Endothelial cell of umbilical vein (primary cell): ENCODE measurements at places on chromosomes 3 and 15.

- H3K4me1 ChIP-seq: no peaks in the 10 kb centered on the region
- DNase-seq: no peak
- H3K27me3 ChIP-seq: no peaks in the 10 kb centered on the region
- H3K27ac ChIP-seq: no peak overlapping the region
- H3K4me3 ChIP-seq: no peak overlapping the region
These were observed 8.5 kb downstream of the ERC2 start for GRCh38 chr3:56459719-56460118.

DNA sequence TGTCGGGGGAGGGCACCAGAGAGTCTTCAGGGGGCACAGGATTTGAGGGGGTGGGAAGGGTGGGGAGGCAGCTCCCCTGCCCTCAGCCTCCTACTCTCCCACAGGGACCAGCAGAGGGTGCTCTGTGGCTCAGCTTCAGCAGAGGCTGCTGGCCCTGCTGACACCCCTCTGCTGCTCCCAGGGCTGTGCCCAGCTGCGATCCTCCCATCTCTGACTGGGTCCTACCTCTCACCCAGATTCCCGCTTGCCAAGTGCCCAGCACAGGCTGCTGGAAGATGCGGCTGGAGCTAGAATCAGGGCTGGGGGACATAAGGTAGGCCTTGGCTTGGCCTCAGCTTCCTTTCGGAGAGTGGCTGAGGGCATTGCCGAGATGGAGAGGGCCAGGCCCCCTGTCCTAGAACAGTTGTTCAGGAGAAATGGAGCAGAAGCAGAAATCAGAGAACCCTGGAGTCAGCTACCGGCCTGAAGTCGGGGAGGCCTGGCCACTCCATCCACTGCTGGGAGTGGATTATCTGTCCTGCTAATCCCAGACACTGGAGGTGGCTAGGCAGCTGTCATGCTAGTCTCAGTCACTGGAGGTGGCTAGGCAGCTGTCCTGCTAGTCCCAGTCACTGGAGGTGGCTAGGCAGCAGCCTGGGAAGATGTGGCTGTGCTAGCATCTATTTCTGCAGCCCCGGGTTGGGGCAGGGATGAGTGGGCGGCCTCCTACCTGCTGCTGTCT, 3.9 kb downstream of the GRM2 start:
- no peak for DNase-seq
- H3K4me3 ChIP-seq: no peak overlapping the region
- no peak overlapping the region for H3K27ac ChIP-seq

DNA sequence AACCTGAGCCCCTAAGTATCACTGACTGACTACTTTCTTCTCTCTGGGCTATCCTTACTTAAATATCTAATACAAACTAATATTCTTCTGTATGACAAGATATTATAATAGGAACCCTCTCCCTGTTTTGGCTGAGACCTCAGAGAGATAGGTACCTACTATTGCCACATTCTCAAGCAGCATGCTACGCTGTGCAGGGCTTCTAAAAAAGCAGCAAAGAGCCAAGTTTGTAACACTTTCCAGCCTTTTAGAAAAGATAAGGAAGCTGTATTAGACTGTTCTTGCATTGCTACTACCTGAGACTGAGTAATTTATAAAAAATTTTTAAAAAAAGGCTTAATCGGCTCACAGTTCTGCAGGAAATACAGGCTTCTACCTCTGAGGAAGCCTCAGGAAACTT, 126.8 kb upstream of the ABI3BP start:
- no peaks in the 10 kb centered on the region for H3K36me3 ChIP-seq
- no peak overlapping the region for H3K4me3 ChIP-seq
- no peak overlapping the region for H3K27ac ChIP-seq
- H3K27me3 ChIP-seq: no peaks in the 10 kb centered on the region

GRCh38 chr3:148854061-148854460, 11.0 kb upstream of the CPA3 start:
- peaks cover 24% of the 10 kb centered on the region for H3K27me3 ChIP-seq
- no peak overlapping the region for H3K4me3 ChIP-seq
- H3K36me3 ChIP-seq: no peaks in the 10 kb centered on the region
- H3K4me1 ChIP-seq: no peaks in the 10 kb centered on the region
- no peak for DNase-seq

DNA sequence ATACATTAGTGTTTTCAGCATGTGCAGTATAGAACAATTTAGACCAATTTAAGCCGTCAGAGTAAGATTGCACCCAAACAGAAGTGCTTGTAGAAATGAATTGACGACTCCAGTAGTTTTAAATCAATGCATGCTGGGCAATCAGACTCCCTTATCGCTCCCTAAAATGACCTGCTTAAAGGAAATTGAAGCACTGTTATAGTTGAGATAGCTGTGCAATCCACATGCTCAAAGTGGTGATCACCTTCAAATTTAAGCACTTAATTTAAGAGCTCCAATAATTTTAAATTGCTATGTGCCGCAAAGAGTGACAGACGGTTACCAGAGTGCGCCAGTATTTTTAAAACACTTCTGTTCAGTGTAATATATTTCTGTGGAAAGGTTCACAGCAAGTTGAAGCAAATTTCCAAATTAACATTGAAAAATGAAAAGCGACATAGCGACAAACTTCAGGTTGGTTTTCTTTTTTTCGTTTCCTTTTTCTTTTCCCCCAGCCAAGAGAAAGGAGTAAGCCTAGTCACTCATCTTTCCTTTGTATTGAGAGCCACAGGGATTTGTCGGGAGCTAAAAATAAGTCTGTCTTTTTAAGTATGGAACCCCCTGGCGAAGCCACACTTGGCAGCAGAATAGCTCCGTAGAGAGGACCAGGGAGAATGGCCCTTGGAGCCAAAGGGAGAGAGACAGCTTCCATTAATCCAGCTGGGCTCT, 436.4 kb upstream of the RBMS3 start:
- H3K4me1 ChIP-seq: no peaks in the 10 kb centered on the region
- H3K27ac ChIP-seq: no peak overlapping the region
- DNase-seq: no peak
- no peaks in the 10 kb centered on the region for H3K36me3 ChIP-seq
- no peaks in the 10 kb centered on the region for H3K27me3 ChIP-seq
- H3K4me3 ChIP-seq: no peak overlapping the region

- peaks cover 19% of the 10 kb centered on the region for H3K4me1 ChIP-seq
- H3K4me3 ChIP-seq: no peak overlapping the region
- no peaks in the 10 kb centered on the region for H3K27me3 ChIP-seq
- H3K27ac ChIP-seq: no peak overlapping the region
These were observed 5.2 kb downstream of the RNF7 start for GRCh38 chr3:141743305-141743704.

DNA sequence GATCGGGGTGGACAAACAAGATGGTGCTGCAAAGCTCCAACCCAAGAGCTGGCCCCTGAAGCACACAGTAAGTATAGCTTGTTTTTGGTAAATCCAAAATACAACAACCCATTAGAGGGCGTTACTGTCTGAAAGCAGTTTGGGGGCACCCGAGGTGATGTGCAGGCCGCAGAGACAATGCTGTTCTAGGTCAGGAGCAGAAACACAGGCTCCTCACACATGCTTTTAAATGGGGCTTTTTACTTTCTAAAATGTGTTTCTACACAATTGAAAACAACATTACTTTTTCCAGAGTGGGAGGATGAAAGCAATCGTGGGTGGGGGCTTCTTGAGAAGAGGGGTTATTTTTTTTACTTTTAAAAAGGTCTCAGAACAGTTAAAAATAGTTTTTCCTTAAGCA, 1029.3 kb upstream of the CFAP20DC start:
- H3K4me1 ChIP-seq: no peaks in the 10 kb centered on the region
- no peaks in the 10 kb centered on the region for H3K36me3 ChIP-seq
- no peaks in the 10 kb centered on the region for H3K27me3 ChIP-seq
- no peak overlapping the region for H3K4me3 ChIP-seq

GRCh38 chr3:11274566-11275142, 2.5 kb downstream of the ATG7 start:
- peaks cover 24% of the 10 kb centered on the region for H3K4me1 ChIP-seq
- no peaks in the 10 kb centered on the region for H3K36me3 ChIP-seq
- no peak for DNase-seq
- H3K4me3 ChIP-seq: no peak overlapping the region
- no peaks in the 10 kb centered on the region for H3K27me3 ChIP-seq

DNA sequence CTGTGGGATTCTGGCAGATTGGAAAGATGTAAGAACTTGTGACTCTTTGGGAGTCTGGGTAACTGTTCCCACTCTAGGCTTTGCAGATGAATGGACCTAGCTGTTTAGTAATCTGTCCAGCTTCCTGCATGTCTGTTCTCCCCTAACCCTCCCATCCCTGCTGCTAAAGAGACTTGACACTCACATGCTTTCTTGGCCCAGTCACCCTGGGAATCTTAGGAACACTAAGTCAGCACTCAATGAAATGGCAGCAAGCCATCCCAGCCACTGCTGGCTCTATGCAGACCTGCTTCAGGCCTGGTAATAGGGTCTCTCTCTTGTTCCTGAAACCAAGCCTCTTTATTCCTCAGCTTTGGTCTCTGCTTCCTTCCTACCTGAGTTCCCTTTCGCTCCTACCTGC, 63.7 kb upstream of the THSD4 start:
- H3K27me3 ChIP-seq: no peaks in the 10 kb centered on the region
- H3K36me3 ChIP-seq: no peaks in the 10 kb centered on the region
- no peak for DNase-seq
- H3K4me3 ChIP-seq: no peak overlapping the region
- no peak overlapping the region for H3K27ac ChIP-seq

DNA sequence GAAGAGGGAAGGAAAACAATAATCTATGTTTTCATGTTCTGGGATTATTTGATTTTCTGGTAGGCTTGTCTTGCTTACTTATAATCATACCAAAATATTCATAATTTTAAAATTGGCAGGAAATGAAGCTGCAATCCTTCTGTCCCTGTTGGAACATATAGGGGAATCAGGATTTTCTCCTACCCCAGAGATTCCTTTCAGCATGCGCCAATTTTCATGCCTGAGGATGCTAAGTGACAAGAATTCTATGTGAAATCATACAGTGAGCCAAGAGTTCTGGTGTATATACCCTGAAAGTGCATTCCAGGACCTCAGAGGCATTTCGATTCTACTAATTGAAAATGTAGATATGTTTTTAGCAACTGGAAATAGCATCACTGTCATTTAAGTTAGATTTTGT, 9.9 kb upstream of the CADPS start:
- H3K36me3 ChIP-seq: no peaks in the 10 kb centered on the region
- no peaks in the 10 kb centered on the region for H3K27me3 ChIP-seq
- H3K4me3 ChIP-seq: no peak overlapping the region
- H3K27ac ChIP-seq: no peak overlapping the region
- H3K4me1 ChIP-seq: no peaks in the 10 kb centered on the region
- no peak for DNase-seq

GRCh38 chr15:69841113-69841828, 256.4 kb downstream of the TLE3 start:
- H3K27me3 ChIP-seq: no peaks in the 10 kb centered on the region
- no peak overlapping the region for H3K27ac ChIP-seq
- H3K36me3 ChIP-seq: no peaks in the 10 kb centered on the region
- DNase-seq: no peak
- no peak overlapping the region for H3K4me3 ChIP-seq

DNA sequence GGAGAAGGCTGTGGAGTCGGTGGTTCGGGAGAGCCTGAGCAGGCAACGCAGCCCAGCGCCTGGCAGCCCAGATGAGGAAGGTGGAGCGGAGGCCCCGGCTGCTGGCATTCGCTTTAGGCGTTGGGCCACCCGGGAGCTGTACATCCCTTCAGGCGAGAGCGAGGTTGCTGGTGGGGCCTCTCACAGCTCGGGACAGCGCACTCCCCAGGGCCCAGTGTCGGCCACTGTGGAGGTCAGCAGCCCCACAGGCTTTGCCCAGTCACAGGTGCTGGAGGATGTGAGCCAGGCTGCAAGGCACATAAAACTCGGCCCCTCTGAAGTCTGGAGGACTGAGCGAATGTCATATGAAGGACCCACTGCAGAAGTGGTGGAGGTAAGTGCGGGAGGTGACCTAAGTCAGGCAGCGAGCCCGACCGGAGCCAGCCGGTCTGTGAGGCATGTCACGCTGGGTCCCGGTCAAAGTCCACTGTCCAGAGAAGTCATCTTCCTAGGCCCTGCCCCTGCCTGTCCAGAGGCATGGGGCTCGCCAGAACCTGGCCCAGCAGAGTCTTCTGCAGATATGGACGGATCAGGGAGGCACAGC, 26.7 kb downstream of the SYNM start:
- H3K4me1 ChIP-seq: peaks cover 28% of the 10 kb centered on the region
- no peaks in the 10 kb centered on the region for H3K27me3 ChIP-seq
- DNase-seq: no peak

DNA sequence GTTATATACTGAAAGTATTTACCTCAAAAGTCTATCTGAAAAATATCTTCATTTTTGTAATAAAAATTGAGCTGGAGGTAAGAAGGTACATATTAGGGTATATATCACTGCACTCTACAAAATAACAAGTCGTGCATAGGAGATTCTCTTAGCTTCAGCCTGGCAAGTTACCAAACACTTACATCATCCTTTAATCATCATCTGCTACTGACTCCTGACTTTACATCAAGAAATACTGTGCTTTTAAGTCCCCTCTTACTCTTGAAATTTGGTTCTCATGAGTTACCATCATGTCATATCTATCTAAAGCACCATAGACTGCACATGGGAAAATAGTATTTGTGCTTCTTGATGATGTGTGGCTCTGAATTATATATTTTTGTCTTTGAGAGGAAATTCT, 50.8 kb downstream of the LYSMD4 start:
- H3K27ac ChIP-seq: peak overlapping the region; percentile 95
- DNase-seq: peak; percentile 94
- H3K4me3 ChIP-seq: no peak overlapping the region
- H3K27me3 ChIP-seq: no peaks in the 10 kb centered on the region
- H3K36me3 ChIP-seq: peaks cover 3% of the 10 kb centered on the region
